Caco-2 (cell line): ENCODE measurements at places on chromosomes 6 and 20. TPM values are rescaled to one million over a fixed set of nuclear protein-coding genes. Genes with fewer than 3 reads are reported as not detected.

DNA sequence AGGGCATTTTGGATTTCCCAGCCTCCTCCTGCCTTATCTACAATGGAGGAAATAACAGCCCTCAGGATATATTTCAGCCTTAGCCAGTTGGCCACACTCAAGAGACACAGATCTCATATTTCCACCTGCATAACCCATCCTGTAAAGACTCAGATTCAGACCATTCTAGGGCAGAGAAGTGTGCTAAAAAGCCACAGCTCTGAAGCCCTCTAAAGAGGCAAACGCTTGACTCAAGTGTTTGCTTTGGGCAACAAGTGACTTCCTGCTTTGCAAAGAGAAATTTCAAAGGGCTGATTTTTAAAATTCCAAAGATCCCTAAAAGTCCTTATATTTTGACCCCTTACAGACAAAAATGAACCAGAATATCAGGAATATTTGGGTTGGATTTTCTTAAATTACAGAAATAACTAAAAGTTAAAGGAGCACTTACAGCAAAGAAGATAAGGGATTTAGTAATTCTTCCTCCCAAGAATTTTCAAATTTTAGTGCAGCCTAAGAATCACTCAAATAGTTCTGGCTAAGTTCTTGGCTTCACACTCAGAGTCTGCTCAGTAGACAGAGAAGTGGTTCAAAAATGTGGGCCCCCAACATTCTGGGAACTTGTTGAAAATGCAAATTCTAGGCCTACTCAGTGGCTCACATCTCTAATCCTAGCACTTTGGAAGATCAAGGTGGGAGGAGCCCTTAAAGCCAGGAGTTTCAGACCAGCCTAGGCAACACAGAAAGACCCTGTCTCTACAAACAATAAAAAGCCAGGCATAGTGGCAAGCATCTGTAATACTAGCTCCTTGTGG is 18.9 kb upstream of the ADGRF5 start:
- no peaks in the 10 kb centered on the region for H3K27me3 ChIP-seq
- H3K4me1 ChIP-seq = no peaks in the 10 kb centered on the region
- H3K36me3 ChIP-seq = no peaks in the 10 kb centered on the region
- DNase-seq = no peak

DNA sequence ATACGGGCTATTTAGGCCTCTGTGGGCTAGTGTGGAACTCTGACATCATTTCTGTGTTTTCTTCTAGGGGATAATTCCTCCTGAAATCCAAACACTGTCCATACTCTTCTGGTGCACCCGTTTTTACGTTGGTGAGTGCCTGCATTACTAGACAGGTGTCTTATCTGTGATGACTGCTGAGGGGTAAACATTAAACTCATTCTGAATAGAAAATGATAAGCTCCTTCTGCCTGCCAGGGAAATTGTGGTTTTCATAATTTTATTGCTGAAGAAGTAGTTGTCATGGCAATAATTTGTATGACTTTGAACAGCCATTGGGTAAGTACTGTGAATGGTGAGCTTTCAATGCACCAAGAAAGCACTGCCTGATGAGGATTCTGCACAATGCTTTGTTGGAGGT is 705.6 kb downstream of the UTRN start:
- no peak overlapping the region for H3K4me3 ChIP-seq
- no peak for DNase-seq
- H3K36me3 ChIP-seq = no peaks in the 10 kb centered on the region
- no peaks in the 10 kb centered on the region for H3K27me3 ChIP-seq
- H3K27ac ChIP-seq = no peak overlapping the region
- no peaks in the 10 kb centered on the region; the same call in 1 of the 2 replicates for H3K4me1 ChIP-seq

COL19A1 gene
- not detected in 2 replicates for total RNA-seq

GRCh38 chr6:49430187-49430586 is 32.9 kb downstream of the MMUT start:
- no peaks in the 10 kb centered on the region for H3K27me3 ChIP-seq
- H3K27ac ChIP-seq = no peak overlapping the region
- H3K4me1 ChIP-seq = no peaks in the 10 kb centered on the region
- no peak overlapping the region for H3K4me3 ChIP-seq
- DNase-seq = no peak

SRMS gene
- total RNA-seq = not detected in 2 replicates

DNA sequence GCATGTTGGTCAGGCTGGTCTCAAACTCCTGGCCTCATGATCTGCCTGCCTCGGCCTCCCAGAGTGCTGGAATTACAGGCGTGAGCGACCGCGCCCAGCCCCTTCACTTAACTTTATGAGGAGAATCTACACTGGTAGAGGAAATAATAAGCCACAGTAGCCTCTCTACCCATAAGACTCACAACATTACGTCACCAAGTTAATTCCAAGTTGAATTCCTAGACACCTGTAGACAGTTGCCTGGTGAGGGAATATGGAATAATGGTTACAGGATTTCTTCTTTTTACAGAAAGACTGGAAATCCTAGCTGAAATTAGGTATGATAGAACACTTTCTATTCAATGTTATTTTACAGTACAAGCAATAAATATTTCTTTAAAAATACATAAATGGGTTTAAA is 854.5 kb upstream of the EYS start:
- H3K4me3 ChIP-seq = no peak overlapping the region
- no peak overlapping the region for H3K27ac ChIP-seq
- H3K27me3 ChIP-seq = no peaks in the 10 kb centered on the region
- H3K36me3 ChIP-seq = no peaks in the 10 kb centered on the region
- no peaks in the 10 kb centered on the region for H3K4me1 ChIP-seq
- DNase-seq = no peak

- H3K4me3 ChIP-seq = no peak overlapping the region
- no peak for DNase-seq
- no peak overlapping the region for H3K27ac ChIP-seq
- H3K4me1 ChIP-seq = peaks cover 5% of the 10 kb centered on the region; the same call in 1 of the 2 replicates
- peaks cover 9% of the 10 kb centered on the region for H3K36me3 ChIP-seq
These were observed 38.4 kb downstream of the CDK5RAP1 start for GRCh38 chr20:33362898-33363297.

GRCh38 chr6:109239651-109240321 is 142.5 kb downstream of the CD164 start:
- no peaks in the 10 kb centered on the region for H3K36me3 ChIP-seq
- no peak overlapping the region for H3K27ac ChIP-seq
- H3K4me3 ChIP-seq = no peak overlapping the region
- H3K27me3 ChIP-seq = no peaks in the 10 kb centered on the region; the same call in 1 of the 2 replicates
- H3K4me1 ChIP-seq = no peaks in the 10 kb centered on the region

GRCh38 chr6:38353310-38354036 is 286.3 kb downstream of the BTBD9 start:
- H3K4me1 ChIP-seq = no peaks in the 10 kb centered on the region
- H3K27ac ChIP-seq = no peak overlapping the region
- H3K27me3 ChIP-seq = no peaks in the 10 kb centered on the region

DNA sequence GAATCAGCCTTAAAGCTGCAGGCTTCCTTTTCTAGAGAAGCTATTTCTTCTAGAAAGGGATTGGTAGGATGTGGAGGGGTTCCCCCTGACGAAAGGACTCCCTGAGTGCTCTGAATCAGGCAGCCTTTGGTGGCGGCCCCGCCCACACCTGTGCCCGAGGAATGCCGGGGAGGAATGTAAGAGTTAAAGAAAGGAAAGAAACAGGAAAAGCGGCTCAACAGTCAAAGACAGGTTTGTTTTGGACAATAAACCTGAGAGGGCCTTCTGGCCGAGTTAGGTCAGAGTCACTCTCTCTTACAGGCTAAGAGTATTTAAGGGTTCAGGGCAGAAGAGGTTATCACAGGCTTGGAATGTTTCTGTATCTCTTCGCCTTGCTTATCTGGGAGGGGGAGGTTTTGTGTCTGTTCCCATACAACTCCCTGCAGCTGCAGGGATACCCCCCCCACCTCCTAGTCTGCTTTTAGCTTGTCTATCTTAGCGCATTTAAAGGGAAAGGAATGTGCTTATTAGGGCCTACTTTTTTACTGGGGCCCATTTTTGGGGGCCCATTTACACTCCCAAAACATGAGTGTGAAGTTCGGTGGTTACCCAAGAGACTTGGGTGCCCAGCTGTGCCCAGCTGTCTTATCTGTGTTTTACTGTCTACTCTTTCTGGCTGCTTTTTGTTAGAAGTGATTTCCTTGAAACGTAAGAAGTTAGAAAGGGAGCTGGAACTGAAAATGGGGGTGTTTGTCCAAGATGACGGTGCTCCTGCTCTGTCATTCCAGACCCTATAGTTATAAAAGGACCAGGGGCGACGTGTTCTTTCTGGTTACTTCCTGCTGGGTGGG is 32.8 kb downstream of the DYNLT1 start:
- peak overlapping the region; percentile 75 for H3K27ac ChIP-seq
- H3K36me3 ChIP-seq = peaks cover 2% of the 10 kb centered on the region; the same call in 1 of the 2 replicates
- peaks cover 35% of the 10 kb centered on the region for H3K4me1 ChIP-seq

OARD1 gene
- 35.5 and 38.0 TPM in 2 replicates for total RNA-seq

DNA sequence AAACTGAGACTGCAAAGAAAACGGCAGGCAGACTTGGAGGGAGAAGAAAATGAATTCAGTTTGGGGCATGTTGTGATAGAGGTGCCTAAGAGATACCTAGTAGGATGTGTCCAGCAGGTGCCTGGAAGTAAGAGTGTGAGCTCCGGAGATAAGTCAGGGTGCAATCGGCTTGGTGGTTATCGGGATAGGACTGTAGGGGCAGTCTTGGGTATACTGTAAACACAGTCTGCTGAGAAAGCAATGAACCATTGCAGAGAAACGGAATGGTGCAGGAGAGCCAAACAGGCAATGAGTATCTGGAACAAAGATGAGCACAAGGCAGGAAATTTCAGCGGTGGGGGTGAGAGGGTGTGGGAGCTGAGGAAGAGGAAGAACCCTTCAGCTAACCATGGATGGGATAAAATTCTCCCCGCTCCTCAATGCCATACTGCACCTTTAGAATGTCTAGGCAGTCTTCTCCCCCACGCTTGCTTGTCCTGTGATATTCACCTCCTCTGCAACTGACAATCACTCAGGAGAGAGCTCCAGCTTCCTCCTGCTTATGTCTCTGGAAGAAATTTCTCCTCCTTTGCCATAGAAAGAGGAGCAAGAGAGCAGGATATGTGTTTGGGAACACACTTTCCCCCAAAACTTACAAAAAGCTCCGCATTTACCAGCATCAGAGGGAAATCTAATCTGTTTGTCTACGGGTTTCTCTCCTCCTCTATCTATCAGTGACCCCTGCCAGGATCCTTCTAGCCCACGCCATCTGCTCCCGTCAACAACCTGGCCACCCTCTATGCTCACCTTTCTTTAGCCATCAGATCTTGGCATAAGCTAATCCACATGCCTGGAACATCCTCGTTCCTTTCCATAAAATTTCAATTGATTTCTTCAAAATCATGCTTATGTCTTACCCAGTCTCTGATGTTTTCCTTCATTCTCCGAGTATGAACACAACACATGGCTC is 381.7 kb upstream of the JARID2 start:
- H3K36me3 ChIP-seq = no peaks in the 10 kb centered on the region
- H3K27me3 ChIP-seq = no peaks in the 10 kb centered on the region
- H3K4me1 ChIP-seq = no peaks in the 10 kb centered on the region
- no peak overlapping the region for H3K27ac ChIP-seq
- no peak overlapping the region for H3K4me3 ChIP-seq
- no peak for DNase-seq

- H3K4me1 ChIP-seq = 0 out of 2 replicates have a peak, but pooled peaks cover 3% of the 10 kb centered on the region
- DNase-seq = no peak
- peaks cover 4% of the 10 kb centered on the region for H3K27me3 ChIP-seq
- H3K4me3 ChIP-seq = no peak overlapping the region
These were observed 99.5 kb upstream of the BHLHE23 start for GRCh38 chr20:63106108-63106764.

- no peaks in the 10 kb centered on the region for H3K27me3 ChIP-seq
- peak overlapping the region; percentile 87 for H3K27ac ChIP-seq
- no peak overlapping the region for H3K4me3 ChIP-seq
- peaks cover 93% of the 10 kb centered on the region for H3K4me1 ChIP-seq
These were observed 28.7 kb downstream of the COX4I2 start for GRCh38 chr20:31666258-31667042.

METTL24 gene
- 0.28 TPM in 1 of 2 replicates, not detected in the other for total RNA-seq

DNA sequence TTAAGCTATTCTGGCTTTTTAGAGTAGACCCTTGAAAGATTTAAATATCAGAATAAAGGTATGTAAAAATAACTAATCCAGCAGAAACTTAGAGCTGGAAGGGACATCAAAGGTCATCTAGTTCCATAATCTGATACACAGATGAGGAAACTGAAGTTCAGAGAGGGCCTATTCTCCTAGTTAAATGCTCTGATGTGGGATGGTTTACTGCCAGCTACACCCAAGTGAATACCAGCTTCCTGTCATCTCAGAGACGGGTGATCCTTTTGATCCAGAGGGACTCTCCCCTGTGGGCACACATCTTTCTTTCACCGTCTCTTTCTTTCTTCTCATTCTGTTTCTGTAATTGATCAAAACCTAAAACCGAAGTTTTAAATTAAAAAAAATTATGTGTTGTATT is 94.1 kb downstream of the MAN1A1 start:
- H3K27me3 ChIP-seq = no peaks in the 10 kb centered on the region
- DNase-seq = no peak
- peaks cover 9% of the 10 kb centered on the region; the same call in 1 of the 2 replicates for H3K4me1 ChIP-seq

RHAG gene
- total RNA-seq = not detected in 2 replicates

- DNase-seq = no peak
- no peak overlapping the region for H3K27ac ChIP-seq
- H3K36me3 ChIP-seq = no peaks in the 10 kb centered on the region
- H3K27me3 ChIP-seq = no peaks in the 10 kb centered on the region
- no peaks in the 10 kb centered on the region for H3K4me1 ChIP-seq
These were observed 148.8 kb upstream of the PROKR2 start for GRCh38 chr20:5465604-5465927.

MAFB gene
- total RNA-seq = 0.88 and 1.2 TPM in 2 replicates

GRCh38 chr6:163263196-163263595 is 151.3 kb upstream of the QKI start:
- H3K36me3 ChIP-seq = no peaks in the 10 kb centered on the region
- no peak for DNase-seq
- H3K4me1 ChIP-seq = no peaks in the 10 kb centered on the region
- no peak overlapping the region for H3K27ac ChIP-seq
- no peak overlapping the region for H3K4me3 ChIP-seq

RRBP1 gene
- 665 and 758 TPM in 2 replicates for total RNA-seq

TMEM244 gene
- total RNA-seq = not detected in 2 replicates

CCDC170 gene
- 4.0 and 6.8 TPM in 2 replicates for total RNA-seq

- H3K27ac ChIP-seq = no peak overlapping the region
- H3K36me3 ChIP-seq = no peaks in the 10 kb centered on the region; the same call in 1 of the 2 replicates
- no peaks in the 10 kb centered on the region for H3K27me3 ChIP-seq
- no peaks in the 10 kb centered on the region for H3K4me1 ChIP-seq
These were observed 110.8 kb upstream of the SCP2D1 start for GRCh38 chr20:18702736-18703135.

DNA sequence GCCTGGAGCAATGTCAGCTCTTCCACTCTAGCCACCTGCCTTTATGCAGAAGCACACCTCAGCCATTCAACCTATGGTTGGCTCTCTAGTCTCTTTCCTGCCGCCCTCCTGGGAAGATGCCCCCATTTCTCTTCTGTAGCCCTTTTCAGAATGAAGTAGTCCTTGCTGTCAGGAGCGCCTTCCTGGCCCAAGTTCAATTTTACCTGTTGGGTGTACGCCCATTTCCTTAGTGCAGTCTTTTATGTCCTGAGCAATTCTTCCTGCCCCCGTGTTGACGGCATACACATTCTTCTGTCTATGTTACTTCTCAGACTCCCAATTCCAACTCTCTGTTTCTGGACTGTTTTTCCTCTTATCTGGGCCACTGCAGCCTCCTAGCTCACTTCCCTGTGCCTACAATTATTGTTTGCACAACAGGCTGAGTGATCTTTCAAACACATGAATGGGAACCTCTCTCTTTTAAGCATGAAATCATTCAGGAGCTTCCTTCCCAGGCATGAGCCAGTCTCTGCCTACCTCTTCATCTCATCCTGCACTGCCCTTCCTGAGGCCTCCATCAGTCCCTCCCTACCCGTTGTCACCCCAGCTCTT is 389.2 kb downstream of the CD83 start:
- no peak overlapping the region for H3K4me3 ChIP-seq
- H3K27ac ChIP-seq = no peak overlapping the region
- no peaks in the 10 kb centered on the region for H3K36me3 ChIP-seq
- no peak for DNase-seq
- H3K27me3 ChIP-seq = no peaks in the 10 kb centered on the region
